ENCODE measurements at places on chromosomes 16 and 17. TPM values are rescaled to one million over a fixed set of nuclear protein-coding genes. Genes with fewer than 3 reads are reported as not detected.

- DNase-seq, result no peak
- peaks cover 4% of the 10 kb centered on the region for H3K27me3 ChIP-seq
- no peaks in the 10 kb centered on the region for H3K4me1 ChIP-seq
- no peaks in the 10 kb centered on the region for H3K36me3 ChIP-seq
- H3K27ac ChIP-seq, result no peak overlapping the region
- no peak overlapping the region for H3K4me3 ChIP-seq
Observed at GRCh38 chr16:73131156-73131862, 83.4 kb upstream of the ZFHX3 start.

The TMC5 gene
- total RNA-seq, result 0.20 TPM

- no peak overlapping the region for H3K27ac ChIP-seq
- no peak for DNase-seq
- no peak overlapping the region for H3K4me3 ChIP-seq
- no peaks in the 10 kb centered on the region for H3K27me3 ChIP-seq
- H3K4me1 ChIP-seq, result no peaks in the 10 kb centered on the region
Observed at GRCh38 chr17:63716426-63716825, 16.5 kb upstream of the LIMD2 start.

DNA sequence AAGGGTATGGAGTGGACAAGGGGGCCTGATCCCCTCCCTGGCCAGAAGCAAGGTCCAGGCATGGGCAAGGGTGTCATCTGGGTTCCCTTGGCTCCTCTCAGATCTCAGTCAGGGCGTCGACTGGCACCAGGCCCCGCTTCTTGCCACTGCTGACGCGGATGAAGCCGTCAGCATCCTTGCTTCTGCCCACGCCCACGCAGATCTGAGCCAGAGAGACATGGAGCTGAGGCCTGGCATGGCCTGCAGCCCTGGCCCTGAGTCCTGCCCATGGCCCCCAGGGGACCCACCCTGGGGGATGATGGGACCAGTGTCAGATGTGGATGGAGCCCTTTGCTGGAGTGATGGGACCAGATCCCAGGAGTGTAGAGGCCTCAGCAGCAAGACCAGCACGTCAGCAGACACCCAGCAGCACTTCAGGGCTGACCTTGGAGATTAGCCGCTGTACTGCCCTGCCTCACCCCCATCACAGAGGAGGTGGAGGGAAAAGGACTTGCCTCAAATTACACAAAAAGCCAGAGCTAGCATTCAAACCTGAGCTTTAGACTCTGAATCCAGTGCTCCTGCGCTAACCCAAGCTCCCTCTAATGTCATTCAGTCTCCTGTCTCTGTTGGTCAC lies 12.2 kb downstream of the RPL19 start:
- H3K4me1 ChIP-seq, result peaks cover 33% of the 10 kb centered on the region
- no peak overlapping the region for H3K4me3 ChIP-seq
- H3K27ac ChIP-seq, result no peak overlapping the region
- peaks cover 17% of the 10 kb centered on the region for H3K27me3 ChIP-seq
- DNase-seq, result no peak

- H3K4me1 ChIP-seq, result no peaks in the 10 kb centered on the region
- H3K36me3 ChIP-seq, result no peaks in the 10 kb centered on the region
- no peaks in the 10 kb centered on the region for H3K27me3 ChIP-seq
- DNase-seq, result no peak
Observed at GRCh38 chr16:87877942-87878507, 8.7 kb upstream of the SLC7A5 start.

DNA sequence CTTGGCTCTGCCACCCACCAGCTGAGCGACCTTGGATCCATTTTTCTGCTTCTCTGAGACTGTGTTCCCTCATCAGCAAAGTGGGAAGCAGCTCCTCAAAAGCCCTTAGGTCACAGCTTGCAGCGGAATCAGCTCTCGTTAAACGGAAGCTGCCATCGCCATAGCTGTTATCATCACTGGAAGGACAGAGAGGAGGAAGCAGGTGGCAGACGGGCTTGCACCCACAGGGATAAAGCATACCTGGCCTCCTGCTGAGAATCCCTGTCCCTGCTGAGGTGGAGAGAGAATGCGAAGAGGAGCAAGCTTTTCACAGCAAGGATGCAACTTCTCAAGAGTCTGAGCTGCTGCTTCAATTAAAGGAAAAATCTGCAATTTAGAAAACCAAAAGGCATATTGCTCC lies 106.6 kb downstream of the CLEC16A start:
- no peaks in the 10 kb centered on the region for H3K4me1 ChIP-seq
- no peak overlapping the region for H3K27ac ChIP-seq
- DNase-seq, result no peak
- H3K27me3 ChIP-seq, result no peaks in the 10 kb centered on the region

The RAB37 gene
- 6.9 TPM for total RNA-seq

The KRTAP4-6 gene
- not detected for total RNA-seq

All from spinal cord (tissue), 10 donors.